Small intestine (tissue), 16 donors: ENCODE measurements at places on chromosomes 7 and 10. TPM values are rescaled to one million over a fixed set of nuclear protein-coding genes. Genes with fewer than 3 reads are reported as not detected.

The OR2A1 gene
- polyA plus RNA-seq = 0.04 TPM

The ADARB2 gene
- polyA plus RNA-seq = 1.3 TPM

The RPP30 gene
- 32.9 TPM for polyA plus RNA-seq

DNA sequence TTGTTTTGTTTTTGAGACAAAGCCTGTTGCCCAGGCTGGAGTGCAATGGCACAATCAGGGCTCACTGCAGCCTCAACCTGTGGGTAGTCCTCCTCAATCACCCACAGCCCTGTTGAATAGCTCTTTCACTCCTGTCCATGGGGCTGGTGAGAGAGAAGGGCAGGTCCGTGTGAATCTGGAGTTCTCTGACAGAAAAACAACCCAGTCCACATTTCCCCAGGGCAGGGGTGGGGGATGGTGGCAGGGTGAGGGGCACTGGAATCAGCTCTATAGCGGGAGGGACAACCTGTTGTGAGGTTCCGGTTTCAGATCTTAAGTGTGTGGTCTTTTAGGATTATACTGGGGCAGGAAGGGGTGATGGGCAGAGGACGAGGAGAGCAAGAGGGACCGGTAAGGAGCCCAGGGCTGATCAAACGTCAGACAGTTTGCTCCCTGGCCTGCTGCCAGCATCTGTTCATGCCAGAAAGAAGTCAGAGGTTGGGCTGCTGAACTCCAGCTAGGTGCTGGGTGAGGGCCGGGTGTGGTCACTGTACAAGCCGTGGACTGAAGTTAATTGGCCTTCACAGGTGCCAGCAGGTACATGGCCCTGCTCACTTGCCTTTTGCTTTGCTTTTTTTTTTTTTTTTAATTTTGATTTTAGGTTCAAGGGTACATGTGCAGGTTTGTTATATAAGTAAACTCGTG, 33.2 kb upstream of the MKRN1 start:
- H3K36me3 ChIP-seq = peaks cover 3% of the 10 kb centered on the region
- peak overlapping the region; percentile 31 for H3K27ac ChIP-seq
- H3K4me1 ChIP-seq = no peaks in the 10 kb centered on the region
- H3K27me3 ChIP-seq = no peaks in the 10 kb centered on the region
- no peak overlapping the region for H3K4me3 ChIP-seq

DNA sequence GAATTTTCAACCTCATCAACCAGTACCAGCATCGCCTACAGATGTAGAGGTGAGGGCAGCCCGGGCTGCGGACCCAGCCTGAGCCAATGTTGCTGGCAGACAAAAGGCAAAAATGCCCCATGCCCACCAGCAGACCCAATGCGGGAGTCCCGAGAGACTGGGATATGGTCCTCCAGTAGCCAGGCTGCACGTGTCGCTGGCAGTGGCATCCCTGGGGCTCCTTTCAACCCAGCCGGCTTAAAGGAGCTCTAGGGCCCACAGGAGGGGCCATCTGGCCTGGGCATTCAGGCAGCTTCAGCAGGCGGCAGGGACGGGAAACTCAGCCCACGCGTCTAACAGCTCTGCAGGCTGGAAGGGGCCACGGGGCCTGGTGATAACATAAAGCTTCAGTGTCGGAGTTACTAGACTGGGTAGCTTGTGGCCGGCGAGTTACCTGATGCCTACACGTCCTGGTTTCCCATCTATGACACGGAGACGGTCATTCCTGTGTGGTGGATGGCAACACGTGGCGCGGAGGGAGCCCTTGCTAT, 70.7 kb downstream of the PROSER2 start:
- H3K36me3 ChIP-seq = no peaks in the 10 kb centered on the region
- H3K4me1 ChIP-seq = no peaks in the 10 kb centered on the region
- DNase-seq = no peak
- no peak overlapping the region for H3K27ac ChIP-seq
- H3K27me3 ChIP-seq = no peaks in the 10 kb centered on the region

DNA sequence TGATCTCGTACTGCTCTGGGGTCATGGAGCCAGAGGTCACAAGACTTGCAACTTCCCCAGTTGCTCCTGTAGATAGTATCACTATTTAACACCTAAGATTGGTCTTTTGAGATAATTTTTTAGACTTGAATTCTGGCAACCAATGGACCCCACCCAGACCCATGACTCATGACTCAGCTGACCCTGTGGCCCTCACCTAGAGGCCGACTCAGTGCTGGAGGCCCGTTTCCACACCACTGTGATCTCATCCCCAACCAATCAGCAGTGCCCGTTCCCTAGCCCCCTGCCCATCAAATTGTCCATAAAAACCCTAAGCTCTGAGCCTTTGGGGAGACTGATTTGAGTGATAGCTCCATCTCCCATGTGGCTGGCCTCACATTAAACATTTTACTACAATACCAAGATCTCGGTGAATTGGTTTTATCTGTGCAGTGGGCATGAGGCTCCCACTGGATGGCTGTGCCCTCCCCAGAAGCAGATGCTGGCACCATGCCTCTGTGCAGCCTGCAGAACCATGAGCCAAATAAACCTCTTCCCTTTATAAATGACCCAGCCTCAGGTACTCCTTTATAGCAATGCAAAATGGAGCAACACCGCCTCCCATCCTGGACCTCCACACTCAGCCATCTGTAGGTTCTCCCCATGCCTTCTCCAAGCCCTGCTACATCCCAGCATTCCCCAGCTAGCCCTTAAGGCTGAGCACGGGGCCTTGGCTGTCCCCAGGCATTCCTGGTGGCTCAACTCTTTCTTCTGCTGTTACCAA, 98.8 kb downstream of the PRKAG2 start:
- peaks cover 2% of the 10 kb centered on the region for H3K36me3 ChIP-seq
- H3K27me3 ChIP-seq = no peaks in the 10 kb centered on the region
- H3K4me1 ChIP-seq = no peaks in the 10 kb centered on the region
- DNase-seq = no peak
- no peak overlapping the region for H3K27ac ChIP-seq
- H3K4me3 ChIP-seq = no peak overlapping the region

GRCh38 chr7:92020636-92021035, 80.0 kb downstream of the AKAP9 start:
- no peaks in the 10 kb centered on the region for H3K27me3 ChIP-seq
- peaks cover 5% of the 10 kb centered on the region for H3K36me3 ChIP-seq
- no peak overlapping the region for H3K27ac ChIP-seq
- no peak for DNase-seq
- no peak overlapping the region for H3K4me3 ChIP-seq
- no peaks in the 10 kb centered on the region for H3K4me1 ChIP-seq

GRCh38 chr10:12337453-12338372, 11.6 kb upstream of the CAMK1D start:
- H3K36me3 ChIP-seq = no peaks in the 10 kb centered on the region
- H3K4me3 ChIP-seq = no peak overlapping the region
- H3K4me1 ChIP-seq = no peaks in the 10 kb centered on the region
- H3K27me3 ChIP-seq = no peaks in the 10 kb centered on the region
- DNase-seq = no peak

DNA sequence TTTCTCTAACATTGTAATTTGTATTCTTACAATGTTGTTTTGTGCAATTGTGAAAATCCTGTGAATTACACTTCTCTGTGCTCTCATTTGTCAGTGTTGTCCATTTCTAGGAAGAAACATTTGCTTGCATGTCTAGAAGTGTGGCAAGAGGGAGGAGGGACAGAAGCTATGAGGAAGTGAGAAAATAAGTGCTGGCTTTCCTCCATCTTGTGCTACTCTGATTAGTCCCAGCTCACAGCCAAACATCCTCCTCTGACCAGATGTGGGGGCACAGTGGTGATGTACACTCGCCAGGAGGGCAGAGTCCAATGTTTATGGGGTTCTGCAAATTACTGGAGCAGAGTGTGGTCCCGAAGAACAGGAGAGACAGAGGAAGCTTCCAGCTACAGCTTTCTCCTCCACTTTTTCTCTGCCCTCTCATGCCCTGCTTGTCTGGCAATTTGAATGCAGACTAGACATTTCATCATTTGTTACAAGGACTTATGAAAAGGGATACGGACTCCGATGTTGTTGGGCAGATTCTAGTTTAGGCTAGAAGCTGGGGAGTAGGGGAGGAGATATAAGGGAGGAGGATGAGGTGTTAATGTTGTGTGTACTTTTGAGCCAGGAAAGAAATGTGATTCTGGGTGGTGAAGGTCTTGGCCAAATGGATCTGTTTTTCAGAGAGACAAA, 131.0 kb upstream of the C1GALT1 start:
- H3K27ac ChIP-seq = peak overlapping the region; percentile 70
- no peak overlapping the region for H3K4me3 ChIP-seq

DNA sequence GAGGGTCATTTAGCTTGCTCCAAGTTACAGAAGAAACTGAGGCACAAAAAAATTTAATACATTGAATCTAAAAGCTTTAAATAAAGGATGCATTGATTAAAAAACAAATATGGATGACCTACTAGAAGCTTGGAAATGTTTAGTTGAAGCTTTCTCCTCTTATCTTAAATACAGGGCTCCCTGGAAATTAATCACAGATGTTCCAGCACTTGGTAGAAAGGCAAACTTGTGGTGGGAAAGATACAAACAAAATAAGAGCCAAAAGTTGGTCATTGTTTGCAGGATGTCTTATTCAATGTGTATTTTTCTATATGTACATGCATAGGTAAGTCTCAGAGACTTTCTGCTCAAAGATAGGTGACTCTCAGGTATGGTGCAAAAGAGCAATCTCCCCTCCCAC, 40.7 kb upstream of the LYZL1 start:
- H3K4me1 ChIP-seq = no peaks in the 10 kb centered on the region
- no peak overlapping the region for H3K27ac ChIP-seq
- H3K27me3 ChIP-seq = no peaks in the 10 kb centered on the region
- no peaks in the 10 kb centered on the region for H3K36me3 ChIP-seq
- H3K4me3 ChIP-seq = no peak overlapping the region
- DNase-seq = no peak

- H3K27ac ChIP-seq = no peak overlapping the region
- H3K27me3 ChIP-seq = no peaks in the 10 kb centered on the region
- peaks cover 29% of the 10 kb centered on the region for H3K36me3 ChIP-seq
- no peak overlapping the region for H3K4me3 ChIP-seq
- DNase-seq = no peak
Observed at GRCh38 chr10:3133948-3134347, 38.6 kb downstream of the PITRM1 start.

DNA sequence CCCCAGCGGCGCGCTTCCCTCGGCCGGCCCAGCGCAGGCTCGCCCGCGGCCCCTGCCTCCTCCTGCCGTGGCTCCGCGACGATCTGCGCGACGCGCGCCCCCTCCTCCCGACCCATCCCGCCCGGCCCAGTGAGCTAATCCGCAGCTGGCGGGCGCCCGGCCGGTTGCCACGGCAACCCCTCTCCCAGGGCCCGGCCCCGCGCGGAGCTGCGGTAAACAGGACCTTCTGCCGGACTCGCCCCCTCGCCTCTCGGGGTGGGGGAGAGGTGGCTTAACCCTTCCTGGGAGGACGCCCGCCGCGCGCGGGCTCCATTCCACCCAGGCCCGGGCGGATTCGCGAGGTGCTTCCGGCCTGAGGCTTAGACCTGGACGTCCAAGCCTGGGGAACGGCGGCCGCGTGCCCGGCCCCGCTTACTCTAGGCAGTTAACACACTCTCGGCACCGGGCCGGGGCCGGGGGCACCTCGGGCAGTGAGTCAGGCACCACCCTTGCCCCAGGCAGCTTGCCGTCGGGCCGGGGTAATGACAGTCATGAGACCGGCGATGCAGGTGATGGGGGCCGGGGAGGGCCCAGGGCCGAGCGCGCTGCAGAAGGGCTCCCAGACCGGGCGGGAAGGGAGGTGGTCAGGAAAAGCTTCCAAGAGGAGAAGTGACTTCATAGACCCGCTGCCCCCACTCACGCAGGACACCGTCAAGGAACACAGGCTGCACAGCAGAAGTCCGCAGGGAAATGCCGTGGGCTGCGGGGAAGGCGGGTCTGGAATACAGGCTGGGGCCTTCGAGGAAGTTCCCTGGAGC, at the start of gene DENND2A:
TSS of gene DENND2A (minus strand) at position 87 of the 797 bp plus-strand sequence. CDS start 38,416 bp downstream, outside the sequence.
- H3K27me3 ChIP-seq = peaks cover 16% of the 10 kb centered on the region
- peak; percentile 79 for DNase-seq
- peaks cover 2% of the 10 kb centered on the region for H3K36me3 ChIP-seq
- H3K27ac ChIP-seq = peak within 1 kb of the TSS; percentile 84
- H3K4me3 ChIP-seq = peak within 1 kb of the TSS; percentile 41

DNA sequence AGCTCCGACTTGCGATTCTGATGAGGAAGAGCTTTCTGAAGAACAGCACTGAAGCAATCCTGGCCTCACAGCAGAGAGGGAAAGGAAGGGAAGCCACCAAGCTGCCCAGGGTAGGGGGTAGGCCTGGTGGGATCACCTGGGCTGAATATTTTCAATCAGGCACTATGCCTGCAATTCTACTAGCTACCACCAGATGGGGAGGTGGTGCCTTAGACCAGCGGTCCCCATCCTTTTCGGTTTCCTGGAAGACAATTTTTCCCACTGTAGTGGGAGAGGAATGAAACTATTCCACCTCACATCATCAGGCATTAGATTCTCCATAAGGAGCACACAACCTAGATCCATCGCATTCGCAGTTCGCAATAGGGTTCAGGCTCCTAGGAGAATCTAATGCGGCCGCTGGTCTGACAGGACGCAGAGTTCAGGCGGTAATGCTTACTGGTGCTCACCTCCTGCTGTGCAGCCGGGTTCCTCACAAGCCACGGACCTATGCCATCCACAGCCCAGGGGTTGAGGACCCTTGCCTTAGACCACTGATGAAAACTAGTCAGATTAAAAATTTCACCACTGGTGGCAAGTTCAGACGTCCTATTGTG, 2.7 kb downstream of the LRRC20 start:
- no peaks in the 10 kb centered on the region for H3K4me1 ChIP-seq
- DNase-seq = peak; percentile 42
- no peak overlapping the region for H3K27ac ChIP-seq
- no peak overlapping the region for H3K4me3 ChIP-seq
- H3K27me3 ChIP-seq = no peaks in the 10 kb centered on the region
- H3K36me3 ChIP-seq = peaks cover 10% of the 10 kb centered on the region

DNA sequence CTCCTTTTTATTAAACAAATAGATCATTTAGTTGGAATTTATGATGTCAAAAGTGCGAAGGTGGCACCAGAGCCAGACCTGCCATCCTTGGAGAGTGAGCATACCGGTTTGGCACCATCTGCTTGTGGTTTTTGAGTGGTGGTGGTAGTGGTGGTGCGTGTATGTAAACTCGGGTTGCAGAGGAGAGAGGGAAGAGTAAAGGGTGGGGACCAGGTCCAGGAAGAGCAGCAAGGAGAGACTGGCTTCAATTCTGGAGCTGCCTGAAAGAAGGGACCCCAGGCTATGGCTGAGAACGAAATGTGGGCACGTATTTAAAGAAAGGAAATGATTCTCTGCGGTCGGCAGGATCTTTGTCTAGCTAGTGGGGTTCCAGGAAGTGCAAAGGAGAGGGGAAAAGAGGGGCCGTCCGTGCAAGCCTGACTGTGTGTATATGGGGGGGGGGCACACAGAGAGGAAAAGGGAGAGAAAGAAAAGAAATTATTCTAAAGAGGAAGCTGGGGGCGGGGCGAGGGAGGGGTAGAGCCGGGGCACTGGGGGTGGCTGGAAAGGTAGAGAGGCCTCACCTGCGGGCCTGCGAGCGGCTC, 448 bp upstream of the GOLGA7B start:
- peaks cover 2% of the 10 kb centered on the region for H3K36me3 ChIP-seq
- peak; percentile 67 for DNase-seq
- H3K4me1 ChIP-seq = no peaks in the 10 kb centered on the region
- no peaks in the 10 kb centered on the region for H3K27me3 ChIP-seq
